ENCODE measurements at places on chromosomes 7 and 10.
A peak's percentile ranks its signal among the peaks of the same experiment; 100 is the strongest.

GRCh38 chr7:1899196-1899595 lies 229.1 kb downstream of the ELFN1 start:
- DNase-seq = no peak

GRCh38 chr7:13851736-13852135 lies 137.7 kb downstream of the ETV1 start:
- DNase-seq = no peak

DNA sequence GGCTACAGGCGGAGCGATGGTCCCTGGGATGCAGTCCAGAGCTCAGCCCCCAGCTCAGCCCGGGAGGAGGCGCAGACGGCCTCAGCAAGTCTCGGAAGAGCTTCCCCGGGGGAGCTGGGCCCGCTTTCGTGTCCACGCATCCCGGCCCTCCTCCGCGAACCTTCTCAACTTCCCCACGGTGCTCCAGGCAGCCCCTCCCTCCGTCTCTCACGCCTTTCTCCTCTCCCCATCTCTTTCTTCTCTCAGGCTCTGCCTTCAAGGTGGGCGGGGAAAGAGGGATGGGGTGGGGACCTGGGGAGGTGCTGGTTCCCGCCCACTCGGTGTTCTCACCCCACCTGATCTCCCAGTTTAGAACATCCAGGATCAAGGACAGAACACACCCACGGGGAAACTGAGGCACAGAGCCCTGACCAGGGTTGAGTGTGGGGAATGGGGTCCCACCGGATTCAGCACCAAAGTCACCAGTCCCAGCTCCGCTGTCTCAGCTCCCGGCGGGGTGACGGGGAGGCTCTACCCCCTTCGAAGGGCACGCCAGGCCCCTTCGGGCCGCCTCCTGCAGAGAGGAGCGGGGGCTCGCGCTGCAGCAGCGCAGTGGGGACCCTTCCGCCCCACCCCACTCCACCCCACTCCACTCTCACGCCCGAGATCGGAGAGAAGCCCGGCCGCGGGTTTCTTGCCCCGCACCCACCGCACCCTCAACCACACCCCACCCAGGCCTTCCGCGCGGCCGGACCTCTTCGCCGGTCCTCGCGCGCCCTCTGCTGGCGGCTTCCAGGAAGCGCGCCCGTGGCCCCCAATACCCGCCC lies 18.2 kb downstream of the POLL start:
- DNase-seq = peak; percentile 57

DNA sequence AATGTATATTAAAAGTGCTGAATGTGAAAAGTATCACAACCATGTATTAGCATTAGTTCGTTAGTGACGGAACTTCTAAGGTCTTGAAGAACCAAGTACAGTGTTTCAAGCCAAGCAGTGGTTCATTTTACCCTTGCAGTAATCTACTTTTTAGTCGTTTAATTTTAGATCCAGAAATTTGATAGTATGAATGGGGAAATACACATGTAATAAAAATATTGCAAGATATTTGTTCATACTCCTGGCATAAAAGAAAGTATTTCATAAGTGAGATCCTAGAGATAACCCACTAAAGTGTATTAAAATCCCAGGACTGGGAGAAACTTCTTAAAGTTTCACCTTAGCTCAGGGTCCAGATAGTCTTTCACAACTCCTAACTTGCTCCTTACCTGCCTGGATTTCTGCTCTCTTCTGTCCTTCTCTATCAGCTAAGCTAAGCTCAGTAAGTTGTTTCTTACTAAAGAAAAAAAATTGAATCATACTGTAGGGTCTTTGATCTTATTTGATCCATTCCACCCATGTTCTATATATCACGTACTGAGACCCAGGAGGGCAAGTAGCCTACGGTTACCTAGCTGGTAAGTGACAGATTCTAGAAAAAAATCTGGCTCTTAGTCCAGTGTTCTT lies 1.5 kb downstream of the BCAP29 start:
- DNase-seq = no peak

DNA sequence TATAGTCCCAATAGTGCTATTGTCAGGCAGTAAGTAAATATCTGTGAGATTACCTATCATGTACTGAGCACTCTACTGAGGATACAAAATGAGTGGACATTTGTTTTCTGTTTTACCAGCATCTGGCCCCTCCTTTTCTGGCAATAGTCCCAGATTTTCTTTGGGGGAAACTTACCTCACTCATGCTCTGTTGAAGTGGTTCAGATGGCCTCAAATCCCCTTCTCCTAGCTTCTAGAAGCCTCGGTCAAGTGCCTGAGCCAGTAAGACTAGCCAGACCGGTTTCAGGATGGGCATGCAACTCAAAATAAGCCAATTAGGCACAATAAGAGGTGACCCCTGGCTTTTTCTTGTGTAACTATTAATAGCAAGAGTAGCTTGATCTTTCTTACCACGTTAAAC lies 19.7 kb downstream of the TRDMT1 start:
- no peak for DNase-seq

DNA sequence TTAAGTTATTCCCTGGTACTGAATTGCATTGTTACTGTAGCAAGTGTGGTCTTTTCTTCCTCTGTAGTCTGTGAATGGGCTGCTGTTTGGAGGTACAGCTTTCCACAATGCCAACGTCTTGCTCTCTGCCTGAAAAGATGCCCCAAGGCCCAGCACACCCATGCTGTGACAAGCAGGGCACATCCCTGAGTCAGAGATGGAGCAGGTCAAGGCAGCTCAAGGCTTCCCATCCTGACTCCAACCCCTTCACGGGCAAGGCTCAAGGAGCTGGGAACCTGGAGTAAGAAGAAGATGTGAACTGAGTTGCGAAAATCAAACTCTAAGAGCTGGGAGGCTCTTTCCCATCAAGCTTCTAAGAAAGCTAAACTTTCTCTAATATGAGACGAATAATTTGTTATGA lies 27.2 kb downstream of the SVIL start:
- no peak for DNase-seq

DNA sequence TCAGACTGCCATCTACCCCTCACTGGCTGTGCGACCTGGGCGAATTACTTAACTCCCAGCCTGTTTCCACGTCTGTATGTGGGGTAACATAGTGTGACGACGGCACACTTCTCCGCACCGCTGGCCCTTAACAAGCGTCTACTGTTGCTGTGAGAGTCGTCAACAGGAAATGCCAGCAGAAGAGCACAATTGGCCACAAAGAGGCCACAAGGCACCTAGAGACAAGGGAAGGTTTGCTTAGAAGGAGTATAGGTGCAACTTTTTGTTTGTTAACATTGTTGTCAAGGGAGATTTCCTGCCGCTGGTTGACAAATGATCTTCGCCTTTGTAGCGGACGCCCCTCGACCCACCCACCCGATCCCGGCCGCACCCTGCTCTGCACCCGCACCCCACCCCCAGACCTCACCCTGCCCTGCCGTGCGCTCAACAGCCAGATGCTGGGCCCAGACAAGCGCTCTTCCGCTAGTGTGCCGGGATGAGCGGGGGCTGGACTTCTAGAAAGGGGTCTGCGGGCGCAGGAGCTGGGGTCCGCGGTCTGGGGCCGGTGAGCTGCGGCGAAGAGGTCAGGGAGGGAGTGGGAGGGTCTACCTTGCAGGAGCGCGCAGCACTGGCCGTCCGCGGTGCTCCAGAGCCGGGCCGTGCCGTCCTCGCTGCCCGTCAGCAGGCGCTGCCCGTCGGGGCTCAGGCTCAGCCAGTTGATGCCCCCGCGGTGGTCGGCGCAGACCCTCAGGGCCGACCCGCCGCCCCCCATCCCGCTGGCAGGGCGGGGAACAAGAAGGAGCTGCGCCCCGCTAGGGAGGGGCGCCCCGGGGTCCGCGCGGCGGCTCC lies 785 bp downstream of the WDR86 start:
- no peak for DNase-seq
